T-helper 22 cell (primary cell): ENCODE measurements at places on chromosomes 16 and 17.

DNA sequence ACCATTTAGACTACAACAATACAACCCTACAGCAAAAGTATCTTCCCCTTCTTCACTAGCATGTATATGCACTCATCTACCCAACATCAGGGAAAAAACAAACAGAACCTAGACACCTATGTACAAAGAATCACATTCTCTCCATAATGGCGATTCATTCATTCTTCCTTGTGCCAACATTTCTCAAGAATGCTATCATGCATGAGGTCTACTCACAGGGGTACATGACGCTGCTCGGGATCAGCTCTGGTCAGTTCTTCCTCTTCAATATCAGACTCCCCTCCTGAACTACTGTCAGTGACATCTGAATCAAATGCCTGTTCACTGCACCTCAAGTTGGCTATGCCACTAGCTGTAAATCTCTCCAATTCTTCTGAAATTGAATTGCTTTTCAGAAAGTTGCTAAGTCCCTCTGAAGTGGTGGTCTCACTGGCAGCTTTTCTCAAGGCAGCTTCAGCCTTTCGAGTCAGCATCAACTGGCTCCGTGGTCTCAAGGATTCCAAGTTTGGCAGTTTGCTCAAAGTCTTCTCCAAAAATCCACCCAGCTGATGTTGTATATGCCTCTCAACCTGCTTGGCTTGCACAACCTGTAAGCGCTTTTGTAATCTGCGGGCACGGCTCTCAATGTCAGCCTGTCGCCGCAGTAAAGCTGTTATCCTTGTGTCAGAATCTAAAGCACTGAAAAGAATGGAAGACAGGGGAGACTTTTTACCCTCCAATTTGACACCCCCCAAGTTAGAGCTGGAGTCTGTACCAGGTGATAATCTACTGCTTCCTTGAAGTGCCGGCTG, 22.4 kb downstream of the KANSL1 start:
- DNase-seq, result no peak

DNA sequence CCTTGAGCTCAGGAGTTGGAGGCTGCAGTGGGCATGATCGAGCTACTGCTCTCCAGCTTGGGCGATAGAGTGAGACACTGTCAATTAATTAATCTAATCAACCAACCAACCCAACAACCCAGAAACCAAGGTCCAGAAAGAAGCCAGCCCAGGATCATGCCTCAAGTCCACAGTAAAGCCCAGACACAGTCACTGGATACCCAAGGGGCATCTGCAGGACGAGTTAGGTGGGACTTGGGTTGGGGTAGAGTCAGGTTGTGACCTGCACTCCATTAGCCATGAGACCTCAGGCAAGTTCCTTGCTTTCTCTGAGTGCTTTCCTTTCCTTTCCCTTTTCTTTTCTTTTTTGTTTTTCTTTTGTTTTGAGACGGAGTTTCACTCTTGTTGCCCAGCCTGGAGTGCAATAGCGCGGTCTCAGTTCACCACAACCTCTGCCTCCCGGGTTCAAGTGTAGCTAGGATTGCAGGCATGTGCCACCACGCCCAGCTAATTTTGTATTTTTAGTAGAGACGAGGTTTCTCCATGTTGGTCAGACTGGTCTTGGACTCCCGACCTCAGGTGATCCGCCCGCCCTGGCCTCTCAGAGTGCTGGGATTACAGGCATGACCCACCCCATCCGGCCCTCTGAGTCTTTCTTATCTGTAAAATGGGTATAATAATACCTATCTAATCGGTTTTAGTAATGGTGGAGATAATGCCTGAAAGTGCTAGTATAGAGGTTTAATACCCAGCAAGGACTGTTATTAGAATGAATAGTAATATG, 3.5 kb upstream of the HSD17B1 start:
- DNase-seq, result no peak

GRCh38 chr16:29315916-29316517, 90.5 kb downstream of the NPIPB11 start:
- no peak for DNase-seq

GRCh38 chr16:84959045-84959576, 52.2 kb downstream of the ZDHHC7 start:
- DNase-seq, result no peak
